ENCODE measurements at places on chromosomes 11 and 22.

GRCh38 chr11:20261526-20261925 is 101.3 kb upstream of the DBX1 start:
- DNase-seq, result no peak

- DNase-seq, result peak; percentile 86
These were observed 35.0 kb upstream of the OR9G4 start for GRCh38 chr11:56783448-56784041.

DNA sequence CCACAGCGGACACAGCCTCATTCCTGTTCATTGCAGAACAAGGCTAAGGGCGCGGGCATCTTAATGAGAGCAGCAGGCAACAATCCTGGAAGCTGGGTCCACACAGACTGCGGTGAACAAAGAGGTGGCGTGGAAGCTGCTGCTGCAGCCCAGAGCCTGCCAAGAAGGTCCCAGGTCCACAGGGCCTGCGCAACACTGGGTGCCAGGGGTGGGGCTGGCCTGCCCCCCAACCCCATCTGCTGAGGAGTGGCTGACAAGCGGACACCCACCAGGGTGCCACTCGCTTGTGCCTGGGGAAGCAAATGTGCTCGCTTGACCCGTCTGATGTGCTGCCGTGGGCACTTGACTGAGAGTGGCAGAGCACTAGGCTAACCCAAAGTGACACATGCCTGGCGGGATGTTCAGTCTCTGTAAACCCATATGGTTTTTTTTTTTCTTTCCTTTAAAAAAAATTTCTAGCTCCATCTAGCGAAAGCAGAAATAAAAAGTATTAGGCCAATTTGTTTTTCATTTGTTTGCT is 83.2 kb upstream of the PITPNB start:
- no peak for DNase-seq

- no peak for DNase-seq
These were observed 18.2 kb upstream of the C11orf96 start for GRCh38 chr11:43924112-43924855.

GRCh38 chr22:49713003-49713402 is 114.7 kb downstream of the BRD1 start:
- DNase-seq, result no peak

- DNase-seq, result no peak
These were observed 6.4 kb downstream of the GATD1 start for GRCh38 chr11:770642-771616.

GRCh38 chr11:46107408-46107718 is 13.9 kb downstream of the PHF21A start:
- DNase-seq, result no peak

DNA sequence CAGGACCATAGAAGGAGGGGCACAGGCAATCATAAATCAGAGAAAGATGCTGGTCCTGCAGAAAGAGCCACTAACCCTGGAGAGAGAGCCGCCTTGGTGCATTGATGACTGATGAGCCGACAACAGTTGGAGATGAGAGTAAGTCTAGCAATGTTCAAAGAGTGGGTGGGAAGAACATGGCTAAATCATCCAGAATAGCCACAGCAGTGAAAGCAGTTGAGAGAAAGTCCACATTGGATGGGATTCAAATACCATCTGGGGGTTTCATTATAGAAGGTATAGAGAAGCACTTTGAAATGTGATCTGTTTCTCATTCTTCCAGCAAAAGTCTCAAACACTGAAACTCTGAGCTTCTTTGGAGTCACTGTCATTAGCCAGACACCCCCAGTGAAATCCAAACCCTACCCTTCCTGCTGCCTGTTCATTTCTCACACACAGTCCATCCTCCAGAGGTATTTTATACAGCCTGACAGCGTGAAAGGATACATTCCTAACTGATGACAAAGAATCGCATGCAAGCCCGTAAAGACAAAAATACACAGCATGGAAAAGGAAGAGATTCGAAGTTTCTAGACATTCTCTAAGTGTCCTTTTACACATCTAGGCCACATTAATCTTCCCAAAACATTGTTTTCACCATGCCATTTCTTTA is 303.1 kb upstream of the MPPED2 start:
- DNase-seq, result peak; percentile 3

DNA sequence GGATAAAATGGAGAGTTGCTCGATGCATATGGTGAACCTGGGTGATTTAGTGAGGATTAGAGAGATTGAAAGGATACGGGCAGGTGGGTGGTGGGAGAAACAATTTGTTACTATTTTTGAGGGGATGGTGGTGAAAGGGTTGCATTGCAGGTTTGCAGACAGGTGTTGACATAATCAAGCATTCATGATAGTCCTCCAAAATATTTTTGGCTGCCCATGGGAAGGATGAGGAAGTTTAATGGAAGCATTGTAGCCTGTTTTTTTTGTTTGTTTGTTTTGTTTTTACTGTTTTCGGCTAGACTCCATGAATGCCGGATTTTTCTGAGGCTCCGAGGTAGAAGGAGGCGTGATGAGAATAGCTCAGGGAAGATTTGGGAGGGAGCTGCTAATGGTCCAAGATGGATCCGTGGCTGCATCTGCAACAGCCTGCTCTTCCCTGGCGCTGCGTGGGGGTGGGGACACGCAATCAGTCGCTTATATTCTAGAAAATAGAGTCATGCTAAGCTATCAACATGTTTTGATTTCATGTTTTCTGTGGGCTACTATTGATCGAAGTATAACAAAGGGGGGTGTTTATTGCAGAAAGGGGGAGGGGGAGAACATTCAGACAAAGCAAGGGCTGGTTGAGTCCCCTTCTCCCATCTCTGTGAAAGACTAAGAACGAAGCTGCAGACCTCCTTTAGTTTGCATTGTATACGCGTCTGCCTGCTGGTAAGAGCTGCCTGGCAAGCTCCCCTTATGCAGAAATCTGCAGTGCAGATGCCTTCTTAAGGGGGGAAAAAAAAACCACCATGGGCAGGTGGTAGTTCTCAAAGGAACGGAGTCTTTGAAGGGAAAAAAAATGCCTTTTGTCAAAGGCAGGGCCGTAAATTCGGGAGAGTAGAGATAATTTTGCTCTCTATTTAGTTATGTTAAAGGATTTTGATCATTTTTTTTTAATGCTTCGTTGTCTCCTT is 1.0 kb downstream of the RTN3 start:
- DNase-seq, result peak; percentile 44

DNA sequence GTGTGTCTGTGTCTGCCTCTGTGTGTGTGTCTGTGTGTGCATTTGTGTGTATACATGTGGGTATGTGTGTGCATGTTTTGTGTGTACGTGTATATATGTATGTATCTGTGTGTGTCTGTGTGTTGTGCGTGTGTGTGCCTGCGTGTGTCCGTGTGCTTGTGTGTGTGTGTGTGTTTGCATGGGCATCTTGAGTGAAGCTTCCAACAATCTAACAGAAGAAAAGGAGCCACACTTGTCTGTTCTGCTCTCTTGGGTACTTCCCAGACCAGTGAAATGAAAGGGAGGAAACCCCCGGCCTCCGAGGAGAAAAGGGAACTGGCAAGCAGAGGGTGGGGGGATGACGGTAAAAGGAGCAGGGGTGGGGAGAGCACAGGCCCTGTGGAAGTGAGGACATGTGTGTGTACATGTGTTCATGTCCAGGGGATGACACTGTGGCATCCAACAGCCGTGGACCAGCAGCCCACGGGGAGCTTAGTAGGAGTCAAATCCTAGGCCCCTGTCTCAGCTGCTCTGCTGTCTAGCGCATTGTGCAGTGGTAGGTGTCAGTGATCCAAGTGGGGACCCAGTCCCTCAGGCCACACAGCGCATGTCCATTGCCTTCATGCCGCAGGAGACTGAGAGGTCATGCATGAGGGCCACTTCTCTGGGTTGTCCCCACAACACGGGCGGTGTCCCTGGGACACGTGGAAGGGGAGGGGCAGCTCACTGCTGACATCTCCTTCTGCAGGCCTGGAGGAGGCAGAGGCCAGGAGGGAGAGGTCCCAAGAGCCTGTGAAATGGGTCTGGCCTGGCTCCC is 8.1 kb downstream of the CSF2RB start:
- no peak for DNase-seq

DNA sequence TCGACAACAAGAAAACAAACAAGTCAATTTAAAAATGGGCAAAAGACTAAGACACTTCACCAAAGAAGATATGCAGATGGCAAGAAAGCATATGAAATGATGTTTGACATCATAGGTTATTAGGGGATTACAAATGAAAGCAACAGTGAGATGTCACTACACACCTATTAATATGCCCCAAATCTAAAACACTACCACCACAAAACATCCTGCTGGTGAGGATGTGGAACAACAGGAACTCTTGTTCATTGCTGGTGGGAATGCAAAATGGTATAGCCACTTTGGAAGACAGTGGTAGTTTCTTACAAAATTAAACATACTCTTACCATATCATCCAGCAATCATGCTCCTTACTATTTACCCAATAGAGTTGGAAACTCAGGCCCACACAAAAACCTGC is 29.0 kb downstream of the PRRG4 start:
- DNase-seq, result peak; percentile 16

DNA sequence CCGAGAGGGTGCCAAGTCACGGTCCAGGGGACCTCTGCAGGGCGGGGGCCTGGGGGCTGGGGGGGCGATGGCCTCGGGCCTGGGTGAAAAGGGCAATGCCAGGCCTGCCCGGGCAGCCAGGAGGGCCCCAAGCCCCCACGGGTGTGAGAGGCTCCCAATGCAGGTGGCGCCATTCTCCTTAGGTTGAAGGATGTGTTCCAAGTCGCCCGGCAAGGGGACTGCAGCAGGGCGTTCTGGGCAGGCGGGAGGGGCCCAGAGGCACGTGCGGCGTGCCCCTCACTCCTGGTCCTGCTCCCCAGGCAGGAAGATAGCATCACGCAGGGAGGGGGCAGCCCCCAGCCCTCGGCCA is 730 bp upstream of the TNNI2 start:
- DNase-seq, result no peak

DNA sequence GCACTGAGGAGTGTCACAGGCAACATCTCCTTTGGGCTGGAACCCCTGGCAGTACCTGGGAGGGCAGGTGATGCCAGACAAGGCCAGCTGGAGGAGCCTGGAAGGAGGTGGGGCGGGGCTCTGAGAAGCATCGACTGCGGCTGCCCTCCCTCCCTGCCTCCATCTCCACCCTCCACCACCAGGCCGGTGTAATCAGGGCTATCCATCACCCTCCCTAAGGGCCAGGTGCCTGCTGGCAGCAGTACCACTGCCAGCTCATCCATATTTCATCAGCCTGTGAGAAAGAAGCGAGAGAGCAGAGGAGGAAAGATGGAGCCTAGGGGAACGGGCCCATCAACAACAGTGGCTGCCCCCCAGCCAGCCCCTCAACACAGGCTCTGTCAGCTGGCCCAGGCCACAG is 51.4 kb upstream of the RASD2 start:
- peak; percentile 70 for DNase-seq

GRCh38 chr22:31097941-31098631 is 9.3 kb downstream of the SELENOM start:
- DNase-seq, result no peak

DNA sequence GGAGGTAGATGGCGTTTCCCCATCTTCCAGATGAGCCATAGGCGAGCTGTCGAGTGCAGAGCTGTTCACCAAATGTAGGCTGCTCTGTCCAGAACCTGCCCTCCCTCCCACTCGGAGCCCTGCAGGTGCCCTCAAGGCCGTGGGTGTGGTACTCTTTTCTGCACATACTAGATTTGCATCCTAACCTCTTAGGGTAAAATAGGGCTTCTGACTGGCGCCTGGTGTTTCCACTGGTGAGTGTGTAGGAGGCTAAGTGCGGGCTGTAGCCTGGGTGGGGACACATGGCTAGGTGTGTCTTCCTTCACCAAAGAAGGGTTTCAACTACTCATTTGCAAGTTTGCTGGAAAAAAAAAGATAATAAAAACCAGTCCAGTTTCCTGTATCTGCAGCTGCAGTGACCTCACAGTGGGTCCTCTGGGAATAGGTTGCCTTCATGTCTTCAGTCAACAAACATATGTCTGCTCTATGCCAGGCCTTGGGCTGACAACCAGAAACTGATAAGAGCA is 8.5 kb downstream of the BIK start:
- DNase-seq, result no peak

GRCh38 chr11:117572129-117572528 is 224.9 kb downstream of the DSCAML1 start:
- no peak for DNase-seq

DNA sequence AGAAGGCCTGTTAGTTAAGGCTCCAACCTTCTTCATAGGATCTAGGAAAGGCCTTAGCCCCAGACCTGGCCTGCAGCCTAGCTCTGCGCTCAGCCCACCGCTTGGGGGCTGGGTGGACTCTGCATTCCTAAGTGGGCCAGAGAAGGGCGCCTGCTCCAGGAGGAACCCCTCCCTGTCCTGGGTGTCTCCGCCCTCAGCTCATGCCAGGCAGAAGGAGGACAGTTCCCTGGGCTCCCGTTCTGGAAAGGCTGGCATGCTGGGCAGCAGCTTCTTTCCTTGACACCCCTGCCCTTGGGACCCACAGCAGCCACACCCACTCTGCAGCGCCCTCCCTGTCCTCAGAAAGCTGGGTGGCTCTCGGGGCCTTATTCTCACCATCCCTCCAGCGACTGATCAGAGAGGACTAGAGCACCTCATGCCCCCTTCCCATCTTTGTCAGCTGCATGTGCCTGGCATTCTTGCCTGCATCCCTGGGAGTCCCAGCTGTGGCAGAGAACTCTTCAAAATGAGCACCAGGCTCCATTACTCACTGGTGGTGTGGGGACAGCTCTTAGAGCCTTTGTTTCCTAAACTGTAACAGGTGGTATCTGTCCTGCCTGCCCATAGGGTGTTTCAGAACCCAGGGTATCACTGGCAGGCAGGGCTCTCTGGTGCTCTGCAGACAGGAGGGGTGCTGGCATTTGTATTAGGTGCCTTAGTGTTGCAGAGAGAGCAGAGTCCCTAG is 20.3 kb upstream of the MYRF start:
- DNase-seq, result no peak

DNA sequence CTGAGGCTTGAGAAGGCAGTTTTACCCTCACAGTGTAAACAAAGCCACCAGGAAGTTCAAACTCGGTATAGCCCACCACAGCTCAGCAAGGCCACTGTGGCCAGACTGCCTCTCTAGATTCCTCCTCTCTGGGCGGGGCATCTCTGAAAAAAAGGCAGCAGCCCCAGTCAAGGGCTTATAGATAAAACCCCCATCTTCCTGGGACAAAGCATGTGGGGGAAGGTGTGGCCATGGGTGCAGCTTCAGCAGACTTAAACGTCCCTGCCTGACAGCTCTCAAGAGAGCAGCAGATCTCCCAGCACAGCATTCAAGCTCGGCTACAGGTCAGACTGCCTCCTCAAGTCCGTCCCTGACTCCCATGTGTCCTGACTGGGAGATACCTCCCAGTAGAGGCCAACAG is 69.7 kb downstream of the TTC28 start:
- no peak for DNase-seq

- no peak for DNase-seq
These were observed 58.8 kb downstream of the BMAL1 start for GRCh38 chr11:13336246-13336878.

All from PC-3 (cell line).